ENCODE measurements at places on chromosomes 6 and 20.

GRCh38 chr20:24991897-24992486 lies 559 bp downstream of the APMAP start:
- H3K4me3 ChIP-seq: peak overlapping the region; percentile 91
- peaks cover 39% of the 10 kb centered on the region for H3K4me1 ChIP-seq
- peak overlapping the region; percentile 94 for H3K27ac ChIP-seq
- peaks cover 4% of the 10 kb centered on the region for H3K27me3 ChIP-seq
- no peak for DNase-seq

- no peak overlapping the region for H3K27ac ChIP-seq
- DNase-seq: no peak
- no peaks in the 10 kb centered on the region for H3K4me1 ChIP-seq
- peaks cover 8% of the 10 kb centered on the region for H3K36me3 ChIP-seq
- no peaks in the 10 kb centered on the region for H3K27me3 ChIP-seq
Measured at GRCh38 chr6:39901116-39901655, 33.1 kb downstream of the MOCS1 start.

DNA sequence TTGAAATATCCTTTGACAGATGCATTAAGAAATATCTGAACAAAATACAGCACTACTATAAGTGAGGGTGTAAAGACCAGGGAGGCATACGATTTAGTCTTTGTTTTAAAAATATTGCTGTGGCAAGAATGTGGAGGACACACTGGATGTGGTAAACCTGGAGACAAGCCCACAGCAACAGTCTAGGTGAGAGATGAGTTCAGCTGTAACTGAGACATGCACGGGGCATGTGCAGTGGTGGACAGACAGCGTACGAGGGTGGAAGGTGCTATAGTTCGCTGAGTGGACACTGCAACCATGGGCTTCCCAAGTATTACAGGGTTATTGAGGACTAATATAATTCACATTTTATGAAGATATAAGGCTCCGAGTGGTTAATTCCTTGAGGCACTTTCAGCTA lies 1.8 kb downstream of the NANP start:
- no peaks in the 10 kb centered on the region for H3K27me3 ChIP-seq
- H3K4me1 ChIP-seq: peaks cover 35% of the 10 kb centered on the region

GRCh38 chr6:140382355-140382754 lies 1007.9 kb upstream of the CITED2 start:
- peaks cover 3% of the 10 kb centered on the region for H3K4me1 ChIP-seq
- H3K4me3 ChIP-seq: no peak overlapping the region
- peaks cover 7% of the 10 kb centered on the region for H3K36me3 ChIP-seq
- no peaks in the 10 kb centered on the region for H3K27me3 ChIP-seq

DNA sequence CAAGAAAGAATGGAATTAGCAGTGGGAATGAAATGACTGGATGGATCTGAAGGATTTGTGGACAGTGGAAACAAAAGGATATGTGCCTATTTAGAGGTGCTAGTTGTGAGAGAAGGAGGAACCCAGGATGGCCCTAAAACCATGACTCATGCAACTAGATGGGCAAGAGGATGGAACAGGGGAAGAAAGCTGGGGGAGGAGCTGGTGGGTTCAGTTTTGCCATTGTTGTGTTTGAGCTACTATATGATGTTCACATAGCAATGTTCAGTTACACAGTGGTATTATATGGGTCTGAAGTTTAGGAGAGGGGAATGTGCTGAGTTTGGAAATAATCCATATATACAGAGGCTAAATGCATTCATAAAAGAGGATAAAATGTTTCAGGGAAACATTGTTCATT lies 125.7 kb upstream of the SSTR4 start:
- H3K4me3 ChIP-seq: no peak overlapping the region
- H3K27me3 ChIP-seq: peaks cover 12% of the 10 kb centered on the region
- DNase-seq: no peak
- no peaks in the 10 kb centered on the region for H3K4me1 ChIP-seq

- peaks cover 2% of the 10 kb centered on the region for H3K36me3 ChIP-seq
- H3K4me1 ChIP-seq: no peaks in the 10 kb centered on the region
- no peaks in the 10 kb centered on the region for H3K27me3 ChIP-seq
- no peak overlapping the region for H3K4me3 ChIP-seq
- no peak for DNase-seq
Measured at GRCh38 chr6:16450285-16450684, 211.9 kb downstream of the GMPR start.

DNA sequence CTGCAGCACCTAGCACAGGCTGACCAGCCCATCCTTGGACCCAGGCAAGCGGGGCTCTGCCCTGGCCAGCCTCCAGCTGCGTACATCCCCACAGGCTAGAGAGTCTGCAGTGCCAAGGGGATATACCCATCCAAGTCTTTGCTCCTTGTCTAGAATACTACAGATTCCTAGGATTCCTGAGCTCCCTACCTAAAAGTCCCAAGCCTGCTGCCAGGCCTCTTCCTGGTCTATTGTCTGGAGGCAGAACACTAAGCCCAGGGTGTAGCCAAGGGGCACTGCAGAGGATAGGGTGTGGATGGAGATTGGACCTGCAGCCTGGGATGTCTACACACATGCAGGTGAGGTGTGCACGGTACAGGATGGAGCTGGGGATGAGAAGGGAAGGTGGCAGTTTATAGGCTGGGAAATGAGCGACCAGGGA lies 90.0 kb upstream of the SIRPA start:
- H3K27me3 ChIP-seq: peaks cover 49% of the 10 kb centered on the region
- DNase-seq: no peak
- H3K4me3 ChIP-seq: no peak overlapping the region
- no peaks in the 10 kb centered on the region for H3K36me3 ChIP-seq
- no peak overlapping the region for H3K27ac ChIP-seq

- H3K27me3 ChIP-seq: no peaks in the 10 kb centered on the region
- DNase-seq: no peak
- H3K4me1 ChIP-seq: peaks cover 2% of the 10 kb centered on the region
- H3K4me3 ChIP-seq: no peak overlapping the region
- H3K27ac ChIP-seq: no peak overlapping the region
Measured at GRCh38 chr6:160987265-160987664, 4.3 kb upstream of the MAP3K4 start.

DNA sequence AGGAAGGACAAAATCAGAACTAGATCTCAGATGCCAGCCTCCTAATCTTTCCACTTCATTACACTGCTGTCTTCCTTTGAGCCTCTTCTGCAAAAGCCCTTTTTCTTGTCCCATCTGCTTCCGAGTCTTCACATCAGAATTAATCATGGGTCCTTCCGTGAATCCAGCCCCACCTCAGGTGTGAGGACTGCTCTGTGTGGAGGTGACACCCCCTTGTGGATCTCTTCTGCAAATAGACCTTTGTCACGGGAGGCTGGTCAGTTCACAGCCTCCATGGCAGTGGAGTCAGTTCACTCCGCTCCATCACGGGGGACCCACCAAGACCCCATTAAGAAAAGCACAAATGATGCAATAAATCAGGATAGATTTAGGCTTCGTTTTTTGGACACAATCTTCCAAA lies 171.1 kb downstream of the ADAT2 start:
- H3K4me3 ChIP-seq: no peak overlapping the region
- no peaks in the 10 kb centered on the region for H3K36me3 ChIP-seq
- H3K27ac ChIP-seq: no peak overlapping the region

GRCh38 chr20:51171141-51171540 lies 148.2 kb upstream of the KCNG1 start:
- DNase-seq: no peak
- H3K4me1 ChIP-seq: no peaks in the 10 kb centered on the region
- H3K36me3 ChIP-seq: peaks cover 3% of the 10 kb centered on the region
- H3K27ac ChIP-seq: no peak overlapping the region
- peaks cover 1% of the 10 kb centered on the region for H3K27me3 ChIP-seq

DNA sequence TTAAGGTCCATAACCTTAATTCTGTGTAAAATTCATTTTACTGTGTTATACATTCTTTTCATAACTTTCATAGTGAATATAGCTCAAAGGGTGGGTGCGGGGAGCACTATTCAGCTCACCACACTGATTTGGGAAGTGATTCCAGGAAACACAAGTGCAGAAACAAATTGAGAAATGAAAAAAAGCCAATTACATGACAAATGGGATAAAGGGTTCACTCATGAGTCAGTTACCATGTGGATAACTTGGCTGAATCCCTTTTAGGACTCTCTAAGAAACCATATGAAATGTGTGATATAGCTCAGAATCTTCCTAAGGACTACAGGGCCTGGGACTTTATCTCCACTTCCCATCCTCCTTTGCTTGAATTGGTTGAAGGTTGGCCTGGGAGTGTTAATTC lies 3.1 kb upstream of the BTN2A1 start:
- peaks cover 11% of the 10 kb centered on the region for H3K27me3 ChIP-seq
- peaks cover 21% of the 10 kb centered on the region for H3K4me1 ChIP-seq
- peaks cover 8% of the 10 kb centered on the region for H3K36me3 ChIP-seq
- H3K27ac ChIP-seq: no peak overlapping the region
- H3K4me3 ChIP-seq: no peak overlapping the region

GRCh38 chr6:112407101-112407590 lies 60.0 kb downstream of the RFPL4B start:
- H3K4me1 ChIP-seq: no peaks in the 10 kb centered on the region
- no peak overlapping the region for H3K4me3 ChIP-seq
- no peaks in the 10 kb centered on the region for H3K36me3 ChIP-seq
- DNase-seq: no peak
- no peaks in the 10 kb centered on the region for H3K27me3 ChIP-seq
- no peak overlapping the region for H3K27ac ChIP-seq

- no peak for DNase-seq
- no peak overlapping the region for H3K27ac ChIP-seq
- H3K36me3 ChIP-seq: no peaks in the 10 kb centered on the region
- H3K4me1 ChIP-seq: peaks cover 15% of the 10 kb centered on the region
- no peaks in the 10 kb centered on the region for H3K27me3 ChIP-seq
Measured at GRCh38 chr20:51385646-51386530, 156.6 kb downstream of the NFATC2 start.

DNA sequence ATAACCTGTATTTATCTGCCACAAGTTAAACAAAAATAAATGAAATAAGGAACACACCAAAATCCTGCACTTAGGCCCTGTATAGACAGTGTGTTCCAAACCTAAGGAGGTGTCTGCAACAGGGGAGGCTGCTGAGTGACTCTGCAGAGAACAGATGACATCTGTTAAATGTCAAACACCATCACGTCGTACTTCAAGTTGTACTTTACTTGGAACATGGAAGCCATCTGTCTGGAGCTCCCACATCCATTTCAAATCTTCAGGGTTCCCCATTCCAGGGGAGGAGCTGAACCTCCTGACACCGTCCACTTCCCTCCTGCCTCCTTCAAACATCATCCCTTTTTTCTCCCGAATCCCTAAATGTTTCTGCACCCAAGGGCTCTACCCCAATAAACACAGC lies 1.8 kb upstream of the MAP7 start:
- no peaks in the 10 kb centered on the region for H3K36me3 ChIP-seq
- no peak overlapping the region for H3K27ac ChIP-seq
- H3K27me3 ChIP-seq: peaks cover 39% of the 10 kb centered on the region
- DNase-seq: no peak

GRCh38 chr6:2173203-2173961 lies 72.0 kb downstream of the GMDS start:
- H3K4me3 ChIP-seq: no peak overlapping the region
- H3K36me3 ChIP-seq: no peaks in the 10 kb centered on the region
- peaks cover 25% of the 10 kb centered on the region for H3K4me1 ChIP-seq
- DNase-seq: no peak
- H3K27me3 ChIP-seq: no peaks in the 10 kb centered on the region

Measured in mesothelial cell of epicardium (in vitro differentiated cells).